ENCODE measurements at places on chromosomes 5 and 9.
A peak's percentile ranks its signal among the peaks of the same experiment; 100 is the strongest.

- H3K27ac ChIP-seq = no peak overlapping the region
- peaks cover 2% of the 10 kb centered on the region for H3K4me1 ChIP-seq
- no peaks in the 10 kb centered on the region for H3K36me3 ChIP-seq
- DNase-seq = no peak
These were observed 34.2 kb downstream of the PRKACG start for GRCh38 chr9:68979538-68980314.

DNA sequence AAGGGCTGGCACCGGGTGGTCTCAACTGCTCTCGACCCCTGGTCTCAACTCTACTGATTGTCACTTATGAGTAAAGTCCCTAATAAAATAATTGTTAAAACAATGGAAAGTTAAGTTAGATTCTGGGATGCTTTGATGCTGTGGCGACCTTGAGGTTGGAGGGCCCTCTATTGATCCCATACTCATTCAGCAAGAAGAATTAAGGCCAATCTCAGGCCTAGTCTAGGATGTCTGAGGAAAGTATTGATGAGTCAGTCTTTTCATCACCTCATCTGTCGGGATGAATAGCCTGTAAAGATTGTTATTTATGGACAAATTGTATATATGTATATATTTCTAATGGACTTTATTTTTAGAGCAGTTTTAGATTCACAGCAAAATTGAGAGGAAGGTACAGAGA lies 50.8 kb downstream of the WDR36 start:
- no peak overlapping the region for H3K4me3 ChIP-seq
- no peaks in the 10 kb centered on the region for H3K27me3 ChIP-seq
- H3K4me1 ChIP-seq = no peaks in the 10 kb centered on the region
- DNase-seq = no peak
- no peaks in the 10 kb centered on the region for H3K36me3 ChIP-seq

GRCh38 chr5:106521701-106522100 lies 1149.0 kb downstream of the EFNA5 start:
- no peak overlapping the region for H3K27ac ChIP-seq
- H3K27me3 ChIP-seq = peaks cover 3% of the 10 kb centered on the region
- DNase-seq = no peak
- no peaks in the 10 kb centered on the region for H3K36me3 ChIP-seq
- no peak overlapping the region for H3K4me3 ChIP-seq

DNA sequence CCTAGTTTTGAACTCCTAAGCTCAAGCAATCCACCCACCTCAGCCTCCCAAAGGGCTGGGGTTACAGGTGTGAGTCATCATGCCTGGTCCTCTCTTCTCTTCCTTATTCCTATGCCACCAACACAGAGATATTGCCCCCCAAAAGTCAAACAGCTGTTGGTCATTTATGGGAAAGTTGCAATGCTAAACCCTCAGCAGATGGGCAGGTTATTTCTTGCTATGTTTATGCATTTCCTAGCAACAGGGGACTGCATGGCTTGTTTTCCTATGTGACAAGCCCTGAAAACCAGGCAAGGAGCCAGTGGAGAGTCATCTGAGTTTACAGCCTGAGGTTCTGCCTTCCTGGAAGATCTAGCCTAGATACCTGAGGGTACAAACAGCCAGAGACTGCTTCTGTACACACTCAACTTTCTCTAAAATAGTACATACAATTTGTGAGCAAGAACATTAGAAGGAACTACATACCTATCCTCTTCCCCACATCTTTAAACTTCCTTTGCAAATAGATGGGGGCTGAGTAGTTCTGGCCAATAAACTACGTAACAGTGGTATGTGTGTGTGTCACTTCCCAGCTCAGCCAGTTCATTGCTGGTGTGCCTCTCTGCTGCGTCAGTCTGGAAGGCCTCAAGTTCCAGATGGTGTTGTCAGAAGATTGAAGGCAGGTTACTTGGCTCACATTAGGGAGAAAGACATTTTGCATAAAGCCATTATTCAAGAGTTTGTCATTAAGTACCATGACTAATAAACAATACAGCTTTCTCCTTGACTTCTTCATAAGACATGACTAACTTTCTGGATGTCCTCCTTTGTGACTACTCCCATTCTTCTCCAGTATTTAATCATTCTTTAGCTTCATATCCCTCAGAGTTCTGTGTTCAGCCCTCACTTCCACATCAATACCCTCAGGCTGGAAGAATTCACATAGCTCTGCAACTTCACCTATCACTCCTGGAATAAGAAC lies 65.3 kb downstream of the CSNK1A1 start:
- H3K27me3 ChIP-seq = no peaks in the 10 kb centered on the region
- H3K27ac ChIP-seq = peak overlapping the region; percentile 60
- H3K4me1 ChIP-seq = peaks cover 8% of the 10 kb centered on the region
- H3K4me3 ChIP-seq = no peak overlapping the region
- no peak for DNase-seq
- no peaks in the 10 kb centered on the region for H3K36me3 ChIP-seq

DNA sequence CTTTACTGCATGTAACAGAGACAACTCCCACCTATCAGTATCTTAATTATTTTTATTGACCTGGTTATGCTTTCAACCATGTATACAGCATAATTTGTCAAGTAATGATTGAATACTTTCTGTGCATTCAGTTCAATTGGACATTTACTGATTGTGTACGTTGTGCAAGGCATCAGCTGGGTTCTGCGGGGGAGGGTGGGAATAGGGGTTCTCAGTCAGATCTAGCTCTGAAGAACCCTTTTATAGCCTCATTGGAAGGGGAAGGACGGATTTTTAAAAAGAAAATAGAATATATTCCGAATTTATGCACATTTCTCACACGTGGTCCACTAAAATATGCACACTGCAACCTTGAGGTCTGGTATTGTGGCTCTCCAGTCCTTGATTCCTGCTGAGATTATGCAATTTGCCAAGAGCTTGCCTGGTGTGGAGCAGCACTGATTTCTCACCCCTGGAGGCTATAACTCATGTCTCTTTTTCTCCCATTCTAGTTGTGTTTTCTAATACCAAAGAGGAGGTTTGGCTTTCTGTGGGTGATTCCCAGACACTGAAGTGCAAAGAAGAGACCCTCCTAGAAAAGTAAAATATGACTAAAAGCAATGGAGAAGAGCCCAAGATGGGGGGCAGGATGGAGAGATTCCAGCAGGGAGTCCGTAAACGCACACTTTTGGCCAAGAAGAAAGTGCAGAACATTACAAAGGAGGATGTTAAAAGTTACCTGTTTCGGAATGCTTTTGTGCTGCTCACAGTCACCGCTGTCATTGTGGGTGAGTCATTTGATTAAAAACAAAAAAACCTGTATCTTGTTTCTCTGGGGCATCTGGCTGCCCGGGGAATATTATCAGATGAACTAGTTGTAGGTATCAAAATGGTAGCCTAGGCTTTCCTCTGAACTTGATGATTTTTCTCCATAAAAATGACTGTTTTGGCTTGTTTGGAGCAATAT lies 1.7 kb downstream of the SLC1A3 start:
- H3K27me3 ChIP-seq = peaks cover 6% of the 10 kb centered on the region
- H3K27ac ChIP-seq = peak overlapping the region; percentile 22
- H3K36me3 ChIP-seq = peaks cover 6% of the 10 kb centered on the region

GRCh38 chr5:8961956-8962355 lies 583.9 kb downstream of the SEMA5A start:
- peaks cover 3% of the 10 kb centered on the region for H3K27me3 ChIP-seq
- H3K4me1 ChIP-seq = no peaks in the 10 kb centered on the region
- no peak overlapping the region for H3K27ac ChIP-seq
- no peaks in the 10 kb centered on the region for H3K36me3 ChIP-seq

- no peak overlapping the region for H3K4me3 ChIP-seq
- H3K27me3 ChIP-seq = no peaks in the 10 kb centered on the region
- no peak overlapping the region for H3K27ac ChIP-seq
- peaks cover 2% of the 10 kb centered on the region for H3K4me1 ChIP-seq
- DNase-seq = no peak
- H3K36me3 ChIP-seq = peaks cover 4% of the 10 kb centered on the region
These were observed 535.0 kb upstream of the CDH18 start for GRCh38 chr5:20522905-20523482.

GRCh38 chr9:82558855-82559630 lies 503.9 kb downstream of the RASEF start:
- no peak overlapping the region for H3K4me3 ChIP-seq
- H3K27me3 ChIP-seq = no peaks in the 10 kb centered on the region
- H3K27ac ChIP-seq = no peak overlapping the region
- no peak for DNase-seq
- peaks cover 39% of the 10 kb centered on the region for H3K4me1 ChIP-seq

DNA sequence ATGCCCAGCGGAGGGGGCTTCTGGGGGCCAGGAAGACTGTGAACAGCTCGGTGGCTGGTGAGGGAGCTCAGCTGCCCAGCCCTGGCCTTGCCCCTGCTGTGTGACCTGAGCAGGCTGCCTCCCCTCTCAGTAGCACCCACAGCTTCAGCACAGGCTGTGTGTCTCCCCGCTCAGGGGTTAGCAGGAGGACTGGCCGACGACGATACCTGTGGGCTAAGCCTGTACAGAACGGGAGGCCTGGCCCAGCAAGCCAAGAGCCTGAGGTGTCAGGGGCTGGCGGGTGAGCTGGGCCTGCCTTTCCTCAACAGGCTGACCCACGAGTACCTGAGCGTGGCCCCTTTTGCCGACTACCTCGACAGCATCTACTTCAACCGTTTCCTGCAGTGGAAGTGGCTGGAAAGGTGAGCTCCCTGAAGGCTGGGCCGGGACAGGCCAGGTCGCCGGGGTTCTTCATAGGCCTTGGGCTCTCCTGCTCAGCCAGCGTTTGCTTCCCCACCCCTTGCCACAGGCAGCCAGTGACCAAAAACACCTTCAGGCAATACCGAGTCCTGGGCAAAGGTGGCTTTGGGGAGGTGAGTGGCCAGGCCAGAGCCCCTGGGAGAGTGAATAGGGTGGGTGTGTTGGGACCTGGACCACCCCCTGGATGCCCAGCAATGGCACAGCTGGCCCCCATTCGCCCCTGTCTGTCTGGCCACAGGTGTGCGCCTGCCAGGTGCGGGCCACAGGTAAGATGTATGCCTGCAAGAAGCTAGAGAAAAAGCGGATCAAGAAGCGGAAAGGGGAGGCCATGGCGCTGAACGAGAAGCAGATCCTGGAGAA lies 6.6 kb downstream of the GRK6 start:
- peaks cover 4% of the 10 kb centered on the region for H3K4me1 ChIP-seq
- no peak overlapping the region for H3K4me3 ChIP-seq
- no peak overlapping the region for H3K27ac ChIP-seq
- DNase-seq = no peak
- H3K36me3 ChIP-seq = peaks cover 8% of the 10 kb centered on the region
- no peaks in the 10 kb centered on the region for H3K27me3 ChIP-seq

DNA sequence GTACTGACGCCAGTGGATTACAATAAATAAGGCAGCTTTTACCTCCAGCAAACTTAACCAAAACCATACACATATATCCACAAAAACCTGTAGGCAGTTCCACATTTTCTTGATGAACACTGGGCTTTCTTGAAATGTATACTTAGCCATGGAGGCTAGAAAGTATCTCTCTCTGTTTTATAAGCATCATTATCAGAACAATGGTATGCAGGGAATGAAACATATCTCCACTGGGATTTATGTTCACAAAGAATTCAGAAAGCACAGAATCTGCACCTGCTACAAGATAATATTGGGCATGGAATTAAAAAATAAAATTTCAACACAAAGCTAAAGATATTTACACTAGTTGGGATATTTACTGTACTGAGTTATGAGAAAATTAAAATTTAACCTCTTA lies 126.1 kb upstream of the RASA1 start:
- H3K36me3 ChIP-seq = peaks cover 9% of the 10 kb centered on the region
- peaks cover 13% of the 10 kb centered on the region for H3K4me1 ChIP-seq
- DNase-seq = no peak
- no peak overlapping the region for H3K4me3 ChIP-seq

- peaks cover 7% of the 10 kb centered on the region for H3K36me3 ChIP-seq
- H3K4me1 ChIP-seq = peaks cover 10% of the 10 kb centered on the region
- no peak overlapping the region for H3K27ac ChIP-seq
- no peaks in the 10 kb centered on the region for H3K27me3 ChIP-seq
These were observed 433.0 kb downstream of the PDE4D start for GRCh38 chr5:59460368-59461153.

GRCh38 chr9:99197987-99198386 lies 23.8 kb downstream of the ALG2 start:
- no peaks in the 10 kb centered on the region for H3K27me3 ChIP-seq
- H3K4me1 ChIP-seq = no peaks in the 10 kb centered on the region
- H3K36me3 ChIP-seq = peaks cover 12% of the 10 kb centered on the region
- DNase-seq = no peak

DNA sequence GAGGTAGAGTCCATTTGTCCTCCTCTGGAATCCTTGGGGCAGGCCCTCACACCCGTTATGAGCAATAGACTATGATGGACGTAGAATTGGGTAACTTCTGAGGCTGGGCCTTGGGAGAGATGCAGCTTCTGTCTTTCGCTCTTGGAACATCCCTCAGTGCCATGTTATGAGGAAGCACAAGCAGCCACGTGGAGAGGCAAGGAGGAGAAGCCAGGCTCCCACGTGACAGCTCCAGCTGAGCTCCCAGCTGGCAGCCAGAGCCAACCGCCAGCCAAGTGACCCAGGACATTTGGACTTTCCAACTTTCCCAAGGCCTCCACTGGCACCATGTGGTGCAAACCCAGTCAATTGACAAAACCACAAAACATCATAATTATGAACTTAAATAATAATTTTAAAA lies 43.0 kb upstream of the BOD1 start:
- no peak overlapping the region for H3K27ac ChIP-seq
- no peaks in the 10 kb centered on the region for H3K36me3 ChIP-seq
- H3K4me3 ChIP-seq = no peak overlapping the region
- peaks cover 1% of the 10 kb centered on the region for H3K4me1 ChIP-seq
- DNase-seq = no peak
- H3K27me3 ChIP-seq = no peaks in the 10 kb centered on the region

DNA sequence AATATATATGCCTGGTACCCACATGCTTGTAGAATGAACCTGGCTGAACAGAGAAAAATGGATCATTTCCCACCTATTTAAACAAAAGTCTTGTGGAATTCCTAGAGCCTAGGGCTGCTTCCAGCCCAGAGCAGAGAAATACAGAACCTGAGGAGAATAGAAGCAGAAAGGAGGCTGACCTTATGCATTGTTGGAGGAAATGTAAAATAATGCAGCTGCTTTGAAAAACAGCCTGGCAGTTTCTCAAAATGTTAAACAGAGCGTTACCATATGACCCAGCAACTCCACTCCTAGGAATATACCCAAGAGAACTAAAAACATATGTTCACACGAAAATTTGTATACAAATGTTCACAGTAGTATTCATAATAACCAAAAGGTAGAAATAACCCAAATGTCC lies 15.1 kb downstream of the MAPKAP1 start:
- DNase-seq = no peak
- H3K4me3 ChIP-seq = no peak overlapping the region
- H3K27me3 ChIP-seq = no peaks in the 10 kb centered on the region
- no peak overlapping the region for H3K27ac ChIP-seq
- peaks cover 5% of the 10 kb centered on the region for H3K36me3 ChIP-seq
- peaks cover 3% of the 10 kb centered on the region for H3K4me1 ChIP-seq
